ENCODE measurements at places on chromosomes 6 and 20.
A peak's percentile ranks its signal among the peaks of the same experiment; 100 is the strongest.

GRCh38 chr6:82033631-82034211, 213.8 kb downstream of the IBTK start:
- no peak for DNase-seq

GRCh38 chr20:45850238-45850637, 7.0 kb downstream of the ACOT8 start:
- no peak for DNase-seq

- DNase-seq = no peak
Observed at GRCh38 chr6:7742223-7742785, 16.4 kb downstream of the BMP6 start.

GRCh38 chr6:43489277-43490072, 12.1 kb downstream of the TJAP1 start:
- DNase-seq = no peak

- DNase-seq = no peak
Observed at GRCh38 chr20:25053255-25054031, 4.5 kb downstream of the ACSS1 start.

DNA sequence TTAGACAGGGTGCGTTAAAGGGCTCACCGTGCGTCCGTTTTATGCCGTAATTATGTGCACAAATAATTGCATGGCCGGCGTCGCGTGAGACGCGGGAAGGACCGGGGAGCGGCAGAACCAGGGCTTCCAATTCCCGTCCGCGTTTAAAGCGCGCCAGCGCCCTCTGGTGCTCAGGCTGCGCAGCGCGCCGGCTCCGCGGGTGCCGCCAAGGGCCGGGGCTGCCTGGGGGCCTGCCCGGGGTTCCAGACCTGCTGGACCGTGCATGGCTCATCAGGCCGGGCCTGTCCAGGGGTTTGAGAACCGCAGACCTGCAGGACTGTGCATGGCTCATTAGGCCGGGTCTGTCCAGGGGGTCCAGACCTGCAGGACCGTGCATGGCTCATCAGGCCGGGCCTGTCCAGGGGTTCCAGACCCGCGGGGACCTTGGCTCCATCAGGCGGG, 369.0 kb downstream of the THBS2 start:
- DNase-seq = peak; percentile 70

- no peak for DNase-seq
Observed at GRCh38 chr6:54856129-54856528, 9.6 kb downstream of the FAM83B start.
